Fibroblast of skin of left biceps (primary cell): ENCODE measurements at places on chromosomes 6 and 20.
A peak's percentile ranks its signal among the peaks of the same experiment; 100 is the strongest.

- DNase-seq = no peak
These were observed 27.1 kb upstream of the FAM217A start for GRCh38 chr6:4105980-4106536.

DNA sequence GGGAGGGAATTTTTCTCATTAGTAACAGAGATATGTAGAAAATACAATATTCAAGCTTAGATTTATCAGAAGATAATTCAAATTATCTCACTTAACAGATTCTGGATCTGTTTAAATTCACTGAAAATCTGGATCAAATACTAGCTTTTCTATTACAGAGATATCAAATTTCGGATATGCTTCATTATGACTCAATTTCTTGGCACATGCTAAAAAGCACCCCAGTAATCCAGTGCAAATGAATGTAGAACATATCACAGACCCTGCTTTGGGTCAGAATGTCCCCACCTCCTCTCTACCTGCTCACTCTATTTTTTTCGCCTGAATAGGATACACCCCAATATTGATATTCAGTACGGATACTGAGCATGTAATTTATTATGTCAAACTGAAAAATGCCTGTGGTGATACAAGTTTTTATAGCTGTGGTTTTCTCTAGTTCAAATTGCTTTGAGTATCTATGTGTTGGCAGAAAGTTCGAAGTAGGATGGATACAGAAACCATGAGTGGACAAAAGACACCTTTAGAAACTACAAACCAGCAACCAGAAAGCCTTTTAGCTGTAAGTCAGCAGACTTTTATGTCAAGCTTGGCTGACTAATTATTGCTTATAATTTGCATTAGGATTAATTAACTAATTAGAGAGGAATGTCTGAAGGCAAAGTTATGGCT, 290.0 kb downstream of the TFAP2B start:
- DNase-seq = no peak

- no peak for DNase-seq
These were observed 187.8 kb upstream of the PHACTR1 start for GRCh38 chr6:12528581-12529363.

DNA sequence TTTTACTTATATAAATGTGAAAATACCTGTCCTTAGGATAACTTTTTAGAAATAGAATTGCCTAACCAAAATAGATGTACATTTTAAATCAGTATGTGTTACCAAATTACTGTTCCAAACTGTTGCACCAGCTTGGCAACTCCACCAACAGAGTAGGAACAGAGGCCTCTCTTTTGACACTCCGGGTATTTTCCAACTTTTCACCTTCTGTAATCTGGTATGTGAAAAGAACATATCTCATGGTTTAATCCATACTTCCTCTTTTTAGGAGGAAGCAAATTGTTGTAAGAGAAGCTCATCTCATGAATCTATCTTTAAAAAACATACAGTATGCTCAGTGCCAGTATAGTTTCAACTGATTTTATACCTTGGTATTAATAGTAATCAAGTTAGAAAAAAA, 24.9 kb downstream of the RNF144B start:
- DNase-seq = no peak

GRCh38 chr6:82330171-82330804, 33.3 kb upstream of the TPBG start:
- no peak for DNase-seq

DNA sequence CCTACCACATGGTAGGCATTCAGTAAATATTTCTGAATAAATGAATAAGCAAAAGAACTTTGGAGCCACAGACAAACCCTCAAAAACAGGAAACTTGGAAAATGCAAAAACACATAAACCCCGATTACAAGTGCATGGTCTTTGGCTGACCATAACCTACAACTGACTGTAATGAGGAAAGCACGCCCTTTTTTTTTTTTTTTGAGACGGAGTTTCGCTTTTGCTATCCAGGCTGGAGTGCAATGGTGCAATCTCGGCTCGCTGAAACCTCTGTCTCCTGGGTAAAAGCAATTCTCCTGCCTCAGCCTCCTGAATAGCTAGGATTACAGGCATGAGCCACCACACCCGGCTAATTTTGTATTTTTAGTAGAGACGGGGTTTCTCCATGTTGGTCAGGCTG, 11.9 kb upstream of the LATS1 start:
- DNase-seq = no peak

- no peak for DNase-seq
These were observed 11.3 kb downstream of the NFATC2 start for GRCh38 chr20:51531141-51531710.

GRCh38 chr20:14609328-14610221, 272.2 kb upstream of the FLRT3 start:
- no peak for DNase-seq

- no peak for DNase-seq
These were observed 60.3 kb downstream of the TRERF1 start for GRCh38 chr6:42391441-42391840.

GRCh38 chr20:1619861-1620444, at the start of gene SIRPB1:
SIRPB1 (minus strand) TSS chr20:1620009; CDS start chr20:1619944, 65 bp downstream.
- no peak for DNase-seq

DNA sequence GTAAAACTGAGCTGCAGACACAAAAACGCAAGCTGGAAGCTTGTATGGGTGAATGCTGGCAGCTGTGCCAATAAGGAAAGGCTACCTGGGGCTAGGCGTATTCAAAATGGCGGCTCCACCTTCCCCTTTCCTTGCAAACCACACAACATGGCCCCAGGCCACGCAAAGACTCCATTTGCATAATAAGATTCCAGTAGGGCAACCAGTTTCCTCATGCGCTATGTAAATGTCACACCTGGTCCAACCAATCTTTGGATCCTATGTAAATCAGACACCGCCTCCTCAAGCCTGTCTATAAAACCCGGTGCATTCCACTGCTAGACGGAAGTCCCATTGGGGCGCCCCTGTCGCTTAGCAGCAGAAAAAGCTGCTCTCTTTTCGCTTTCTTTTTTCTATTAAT, 505.9 kb upstream of the BTBD3 start:
- no peak for DNase-seq

- no peak for DNase-seq
These were observed 25.3 kb downstream of the RIPOR2 start for GRCh38 chr6:24910331-24910960.

GRCh38 chr6:3421791-3422434, 34.9 kb downstream of the SLC22A23 start:
- DNase-seq = no peak

DNA sequence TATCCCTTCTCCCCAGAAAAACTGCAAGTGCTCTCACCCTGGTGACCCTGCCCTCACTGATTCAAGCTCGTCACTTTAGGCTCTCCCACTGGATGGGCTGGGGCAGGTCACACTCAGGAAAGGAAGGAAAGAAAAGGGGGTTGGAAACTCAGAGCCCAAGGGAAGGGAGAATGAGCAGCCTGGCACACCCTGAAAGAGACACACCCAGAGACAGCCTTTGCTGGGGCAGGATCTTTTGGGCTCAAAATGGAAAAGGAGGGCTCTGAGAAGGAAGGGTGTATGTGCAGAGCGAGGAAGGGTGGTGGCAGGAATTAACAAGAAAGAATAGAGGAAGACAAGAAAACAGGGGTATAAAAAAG, 2.5 kb downstream of the PPP1R18 start:
- no peak for DNase-seq

DNA sequence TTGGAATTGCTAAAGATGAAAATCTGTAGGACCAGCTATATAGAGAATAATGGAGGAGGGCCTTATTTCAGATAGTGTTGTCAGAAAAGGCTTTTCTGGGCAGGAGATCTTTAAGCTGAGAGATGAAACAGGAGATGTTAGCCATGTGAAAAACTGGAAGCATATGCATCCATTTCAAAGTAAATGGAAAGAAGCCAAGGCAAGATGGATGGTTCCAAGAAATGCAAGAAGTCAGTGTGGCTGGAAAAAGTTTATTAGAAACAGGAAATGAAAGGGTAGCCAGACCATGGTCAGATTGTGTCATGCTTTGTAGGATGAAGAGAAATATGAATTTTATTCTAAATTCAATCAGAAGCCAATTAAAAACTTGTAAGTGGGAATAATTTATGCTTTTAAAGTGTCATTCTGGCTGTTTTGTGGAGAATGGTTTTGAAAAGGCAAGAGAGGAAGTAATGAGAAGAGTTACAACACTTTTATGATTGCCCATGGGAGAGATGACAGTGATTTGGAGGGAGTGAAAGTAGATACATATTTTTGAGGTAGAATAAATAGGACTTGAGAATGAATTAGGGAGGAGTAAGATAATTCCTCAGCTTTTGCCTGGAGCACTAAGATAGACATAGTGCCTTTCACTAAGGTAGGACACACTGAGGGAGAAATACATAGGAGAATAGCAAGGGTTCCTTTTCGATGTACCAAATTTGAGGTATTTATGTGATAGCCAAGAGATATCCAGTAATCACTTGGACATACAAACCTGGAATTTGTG, 620.1 kb downstream of the HTR1B start:
- peak; percentile 37 for DNase-seq

DNA sequence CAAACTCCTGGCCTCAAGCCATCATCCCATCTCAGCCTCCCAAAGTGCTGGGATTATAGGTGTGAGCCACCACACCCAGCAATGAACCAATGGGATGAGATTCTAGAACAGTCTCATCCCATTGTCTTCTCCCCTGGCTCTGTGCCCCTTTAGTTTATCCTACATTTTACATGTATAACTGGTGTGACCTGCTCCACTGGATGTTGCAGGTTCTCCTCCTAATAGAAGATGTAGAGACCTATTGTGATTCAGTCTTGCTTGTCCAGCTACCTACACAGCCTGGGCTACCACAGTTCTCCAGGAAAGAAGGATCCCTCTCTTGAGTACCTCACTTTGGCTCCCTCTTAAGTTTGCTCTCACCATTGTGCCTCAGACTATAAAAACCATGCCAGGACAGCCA, 2.0 kb upstream of the FKBPL start:
- no peak for DNase-seq

- peak; percentile 36 for DNase-seq
These were observed 61.7 kb downstream of the UTRN start for GRCh38 chr6:144346719-144347447.

DNA sequence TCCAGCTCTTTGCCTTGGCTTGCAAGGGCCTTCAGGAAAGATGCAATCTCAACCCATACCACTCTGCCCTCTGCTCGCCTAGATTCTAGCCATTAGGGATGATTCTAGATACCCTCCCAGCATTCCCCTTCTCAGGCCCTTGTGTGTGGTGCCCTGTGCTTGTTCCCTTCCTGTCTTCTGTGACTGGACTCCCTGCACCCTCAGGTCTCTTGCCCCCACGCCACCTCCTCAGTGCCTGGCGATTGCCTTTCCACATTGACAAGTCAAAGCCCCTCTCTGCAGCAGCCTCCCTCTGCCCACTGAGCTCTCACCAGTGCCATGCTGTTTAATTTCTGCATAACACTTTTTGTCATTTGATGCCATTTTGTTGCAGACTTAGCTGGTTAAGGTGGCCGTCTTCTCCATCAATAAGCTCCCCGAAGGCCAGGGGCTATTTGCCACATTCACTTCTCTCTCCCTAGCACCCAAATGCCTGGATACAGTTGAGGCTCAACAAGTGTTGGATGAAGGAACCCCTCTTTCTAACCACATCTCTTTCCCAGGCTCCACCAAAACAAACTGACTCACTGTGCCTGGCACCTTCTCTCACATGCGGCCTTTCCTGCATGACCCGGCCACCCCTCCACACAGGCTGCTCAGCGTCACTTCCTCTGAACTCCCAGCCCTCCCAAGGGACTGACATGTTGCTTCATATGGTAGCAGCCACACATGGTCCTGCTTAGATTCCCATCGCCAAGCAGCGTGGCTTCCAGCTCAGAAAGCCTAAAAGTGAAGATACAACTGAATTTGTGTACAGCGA, 4.6 kb upstream of the TXNDC5 start:
- peak; percentile 76 for DNase-seq

GRCh38 chr20:63072231-63072791, 65.5 kb upstream of the BHLHE23 start:
- DNase-seq = no peak

DNA sequence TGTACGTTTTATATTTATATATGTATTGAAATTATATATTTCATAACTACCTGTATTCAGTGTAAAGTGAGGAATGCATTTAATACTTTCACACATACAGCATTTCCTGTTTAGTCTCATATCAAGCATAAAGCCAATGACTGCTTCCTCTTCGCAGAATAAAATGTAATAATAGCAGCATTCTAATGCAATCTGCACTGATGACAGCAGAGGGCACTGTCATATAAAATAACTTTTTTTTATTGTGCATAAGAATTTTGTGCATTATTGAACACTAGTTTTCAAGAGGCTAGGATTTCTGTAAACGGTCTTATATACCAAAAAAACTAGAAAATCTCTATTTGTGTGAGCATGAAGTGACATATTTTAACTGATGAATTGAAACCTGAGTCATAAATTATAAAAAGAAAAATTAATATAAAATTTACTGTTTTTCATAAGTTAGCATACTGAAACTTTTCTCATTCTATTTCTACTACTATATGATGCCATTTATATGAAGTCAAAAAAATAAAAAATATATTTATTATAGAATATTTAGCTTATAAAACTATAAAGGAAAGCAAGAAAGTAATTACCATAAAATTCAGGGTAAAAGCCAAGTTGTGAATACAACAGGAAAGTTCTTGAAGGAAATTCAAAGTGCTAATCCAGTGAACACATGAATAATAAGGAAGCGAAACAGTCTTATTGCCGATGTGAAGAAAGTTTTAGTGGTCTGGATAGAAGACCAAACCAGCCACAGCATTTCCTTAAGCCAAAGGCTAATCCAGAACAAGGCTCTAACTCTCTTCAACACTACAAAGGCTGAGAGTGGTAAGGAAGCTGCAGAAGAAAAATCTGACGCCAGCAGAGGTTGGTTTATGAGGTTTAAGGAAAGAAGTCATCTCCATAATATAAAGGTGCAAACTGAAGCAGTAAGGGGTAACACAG, 36.3 kb downstream of the RNF146 start:
- no peak for DNase-seq

- no peak for DNase-seq
These were observed 46.2 kb downstream of the YTHDF1 start for GRCh38 chr20:63169681-63170080.

GRCh38 chr20:23282546-23282945, 68.0 kb upstream of the NXT1 start:
- DNase-seq = no peak

- DNase-seq = no peak
These were observed 1277.2 kb upstream of the GJE1 start for GRCh38 chr6:140855520-140855919.

- DNase-seq = no peak
These were observed 32.7 kb upstream of the KATNA1 start for GRCh38 chr6:149681209-149681608.

GRCh38 chr6:143614235-143614634, 63.5 kb upstream of the PHACTR2 start:
- no peak for DNase-seq
